Umbilical cord (tissue), 2 donors: ENCODE measurements at places on chromosomes 5 and 9.

- DNase-seq, result peak; percentile 86
These were observed 82.3 kb downstream of the DAPK1 start for GRCh38 chr9:87579781-87580541.

DNA sequence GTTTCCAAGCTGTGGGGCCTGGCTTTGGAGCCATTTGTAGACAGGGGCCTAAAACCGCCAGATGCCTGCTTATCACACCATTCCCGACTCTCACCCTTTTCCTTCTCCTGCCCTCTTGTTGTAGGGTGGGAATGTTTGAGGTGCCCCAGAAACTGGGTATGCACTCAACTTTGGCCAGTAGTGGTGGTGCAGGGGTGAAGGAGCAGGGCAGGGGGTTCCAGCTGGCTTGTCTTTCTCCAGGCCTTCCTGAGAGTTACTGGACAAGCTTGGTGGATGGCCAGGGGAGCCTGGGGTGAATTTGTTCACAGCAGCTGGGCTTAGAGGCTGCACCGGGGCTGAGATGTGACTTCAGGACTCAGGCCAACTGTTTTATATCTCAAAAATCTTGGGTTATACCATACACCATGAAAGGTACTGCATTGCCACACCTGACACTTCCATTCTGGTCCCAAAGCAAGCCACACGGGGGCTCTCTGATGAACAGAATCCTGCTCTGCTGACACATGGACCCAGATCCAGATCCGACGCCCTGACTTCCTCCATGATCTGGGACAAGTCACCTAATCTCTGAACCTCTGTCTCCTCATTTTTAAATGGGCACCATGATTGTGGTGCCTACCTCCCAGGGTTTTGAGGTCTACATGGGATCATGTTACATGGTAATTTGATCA lies 62.1 kb downstream of the DAB2IP start:
- no peak for DNase-seq

- DNase-seq, result no peak
These were observed 195.0 kb downstream of the MSX2 start for GRCh38 chr5:174919351-174919750.

DNA sequence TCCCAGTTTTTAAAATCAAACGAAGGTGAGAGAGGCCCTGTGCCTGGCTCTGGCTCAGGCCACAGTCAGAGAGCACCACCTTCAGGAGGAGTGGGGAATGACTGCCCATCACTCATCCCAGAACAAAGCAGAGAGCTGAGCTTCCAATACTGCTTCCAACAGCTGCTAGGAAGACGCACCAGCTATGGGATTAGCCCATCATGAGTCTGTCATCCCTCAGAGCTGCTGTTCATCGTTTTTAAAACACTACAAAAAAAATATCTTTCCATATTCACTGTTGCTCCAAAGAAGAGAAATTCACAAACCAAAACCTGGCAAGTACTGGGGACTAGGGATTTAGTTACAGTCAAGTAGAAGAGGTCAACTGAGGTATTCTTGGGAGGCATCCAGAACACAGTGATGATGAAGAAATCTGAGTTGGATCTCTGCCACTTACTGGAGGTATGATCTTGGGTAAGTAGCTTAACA lies 102.4 kb downstream of the CDK5RAP2 start:
- peak; percentile 60 for DNase-seq

GRCh38 chr9:94526951-94527350 lies 27.9 kb upstream of the PCAT7 start:
- no peak for DNase-seq
